ENCODE measurements at places on chromosomes 2 and 18. TPM values are rescaled to one million over a fixed set of nuclear protein-coding genes. Genes with fewer than 3 reads are reported as not detected.

DNA sequence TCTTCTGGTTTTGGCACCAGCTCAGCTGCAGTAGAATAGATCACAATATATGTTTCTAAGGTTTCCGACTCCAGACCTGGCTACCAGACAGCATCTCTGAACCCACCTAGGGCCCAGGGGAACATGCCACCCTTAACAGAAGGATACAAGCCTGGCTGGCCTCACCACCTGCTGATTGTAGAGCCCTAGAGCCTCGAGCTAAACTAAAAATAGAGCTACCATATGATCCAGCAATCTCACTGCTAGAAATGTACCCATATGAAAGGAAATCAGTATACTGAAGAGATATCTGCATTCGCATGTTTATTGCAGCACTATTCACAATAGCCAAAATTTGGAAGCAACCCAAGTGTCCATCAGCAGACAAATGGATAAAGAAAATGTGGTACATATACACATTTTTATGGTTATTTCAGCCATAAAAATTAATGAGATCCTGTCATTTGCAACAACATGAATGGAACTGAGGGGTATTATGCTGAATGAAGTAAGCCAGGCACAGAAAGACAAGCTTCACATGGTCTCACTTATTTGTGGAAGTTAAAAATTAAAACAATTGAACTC is 242.4 kb upstream of the SLC39A10 start:
- no peaks in the 10 kb centered on the region for H3K36me3 ChIP-seq
- H3K4me3 ChIP-seq: no peak overlapping the region
- H3K27ac ChIP-seq: no peak overlapping the region
- DNase-seq: no peak

GRCh38 chr2:120675460-120676130 is 60.1 kb upstream of the GLI2 start:
- no peaks in the 10 kb centered on the region for H3K36me3 ChIP-seq
- peaks cover 8% of the 10 kb centered on the region for H3K4me1 ChIP-seq
- no peak overlapping the region for H3K4me3 ChIP-seq
- no peak overlapping the region for H3K27ac ChIP-seq
- DNase-seq: peak; percentile 51
- no peaks in the 10 kb centered on the region for H3K27me3 ChIP-seq

- H3K27me3 ChIP-seq: no peaks in the 10 kb centered on the region
- no peaks in the 10 kb centered on the region for H3K36me3 ChIP-seq
- no peaks in the 10 kb centered on the region for H3K4me1 ChIP-seq
- no peak overlapping the region for H3K27ac ChIP-seq
- no peak for DNase-seq
These were observed 276.0 kb downstream of the NCKAP5 start for GRCh38 chr2:133292259-133292658.

- no peak overlapping the region for H3K4me3 ChIP-seq
- no peaks in the 10 kb centered on the region for H3K4me1 ChIP-seq
- no peak overlapping the region for H3K27ac ChIP-seq
- H3K27me3 ChIP-seq: no peaks in the 10 kb centered on the region
These were observed 41.5 kb upstream of the CHST9 start for GRCh38 chr18:27226556-27227075.

Gene KCNJ3
- not detected for total RNA-seq

Measured in upper lobe of left lung (tissue), 6 donors.